ENCODE measurements at places on chromosomes 3 and 15.

DNA sequence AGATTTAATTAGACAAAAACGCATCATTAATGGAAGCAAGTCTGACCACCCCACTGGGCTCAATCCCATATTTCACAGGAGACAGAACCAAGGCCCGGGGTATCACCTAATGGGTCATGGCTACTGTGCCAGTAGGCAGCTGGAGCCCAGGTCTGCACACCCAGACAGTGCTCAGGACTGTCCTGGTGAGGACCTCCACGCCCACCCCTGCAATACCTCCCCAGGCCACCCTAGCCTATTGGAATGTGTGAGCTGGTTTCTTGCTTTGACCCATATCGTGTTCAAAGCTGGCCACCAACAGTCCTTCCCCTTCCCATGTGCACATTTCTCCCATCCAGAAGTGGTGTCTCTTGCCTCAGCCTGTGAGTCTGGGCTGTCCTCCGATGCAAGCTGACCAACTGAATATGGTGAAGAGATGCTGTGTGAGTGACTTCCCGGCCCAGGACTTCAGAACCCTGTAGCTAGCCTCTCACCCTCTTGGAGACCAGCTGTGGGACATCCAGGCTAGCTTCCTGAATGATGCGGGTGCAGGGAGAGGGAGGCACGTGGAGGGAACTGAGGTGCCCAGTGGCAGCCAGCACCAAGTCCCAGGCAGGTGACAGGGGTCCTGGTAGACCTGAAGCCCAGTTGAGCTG is 19.1 kb downstream of the SLC6A20 start:
- DNase-seq, result no peak

GRCh38 chr3:34077417-34078195 is 279.2 kb downstream of the PDCD6IP start:
- DNase-seq, result no peak

GRCh38 chr3:10855871-10856662 is 40.0 kb downstream of the SLC6A11 start:
- DNase-seq, result no peak

DNA sequence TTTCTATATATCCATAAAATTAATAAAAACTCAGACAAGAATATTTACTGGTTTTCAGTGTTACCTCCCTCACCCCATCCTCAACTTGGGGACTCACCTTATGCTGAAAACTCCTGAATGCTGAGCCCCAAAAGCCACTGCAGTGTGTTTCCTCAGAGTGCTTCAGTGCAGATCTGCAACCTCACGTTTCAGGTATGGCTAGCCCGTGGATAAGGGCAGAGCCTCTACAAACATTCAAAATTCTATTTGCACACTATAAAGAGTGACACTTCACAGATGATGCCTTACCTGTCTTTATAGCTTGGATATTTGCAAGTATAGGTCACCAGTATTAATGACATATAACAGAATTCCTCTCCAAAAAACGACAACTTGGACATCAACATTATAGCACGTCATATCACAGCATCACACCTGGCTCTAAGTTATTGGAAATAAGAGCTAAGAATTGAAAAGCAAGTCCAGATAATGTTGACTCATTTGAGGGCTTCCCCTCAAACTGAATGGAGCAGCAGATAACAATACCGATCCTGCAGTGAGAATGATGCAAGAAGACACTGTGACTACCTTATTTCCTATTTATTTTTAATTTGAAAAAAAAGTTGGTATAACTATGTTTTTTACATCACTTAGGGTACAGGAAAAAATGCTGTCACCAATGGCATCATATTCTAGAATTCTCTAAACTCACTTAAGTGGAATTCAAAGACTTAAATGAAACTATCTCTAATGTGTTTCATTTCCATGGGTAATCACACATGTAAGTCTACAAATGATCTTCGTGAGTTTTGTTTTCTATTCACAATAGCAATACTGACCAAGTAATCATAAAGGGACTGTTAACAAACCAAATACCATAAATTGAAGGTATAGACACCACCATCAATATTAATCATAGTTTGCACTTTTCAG is 40.7 kb upstream of the RSL24D1 start:
- no peak for DNase-seq

DNA sequence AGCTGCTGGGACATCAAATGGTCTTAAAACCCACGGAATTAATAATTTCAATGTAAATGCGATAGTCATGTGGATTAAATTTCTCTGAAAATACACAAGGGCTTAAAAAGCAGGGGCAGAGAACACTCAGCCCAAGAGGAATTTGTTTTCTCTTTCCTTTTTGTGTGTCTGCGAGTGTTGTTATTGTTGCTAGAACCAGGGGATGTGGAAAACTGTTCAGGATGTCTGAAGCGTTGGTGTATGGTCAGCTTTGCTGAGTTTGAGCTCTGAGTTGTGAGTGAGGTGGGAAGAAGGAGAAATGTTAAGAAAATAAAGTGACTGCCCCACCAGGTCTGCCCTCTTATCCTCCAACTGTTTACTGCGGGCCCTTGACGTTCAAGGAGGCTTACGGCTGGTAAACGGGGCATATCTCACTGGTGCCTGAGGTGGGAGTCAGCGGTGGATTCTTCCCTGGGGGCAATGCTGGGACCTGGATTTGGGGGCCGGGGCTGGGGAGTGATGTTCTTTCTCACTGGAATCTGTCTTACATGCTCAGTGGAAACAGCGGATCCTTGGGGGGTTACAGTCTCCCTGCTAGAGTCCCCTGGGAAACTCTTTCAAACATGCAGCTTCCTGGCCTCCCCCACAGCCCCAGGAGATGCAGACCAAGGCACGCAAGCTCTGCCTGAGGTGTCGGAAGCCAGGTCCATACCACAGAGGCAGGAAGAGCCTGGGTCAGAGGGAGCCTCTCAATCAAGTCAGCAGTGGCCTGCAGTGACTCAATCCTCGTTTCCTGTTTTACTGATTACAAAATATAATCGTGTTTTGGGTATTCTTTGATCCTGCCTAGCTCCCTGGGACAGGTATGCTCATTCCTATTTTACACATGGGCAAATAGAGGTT is 41.8 kb downstream of the ITGA11 start:
- no peak for DNase-seq

GRCh38 chr3:60955034-60955433 is 296.2 kb downstream of the FHIT start:
- DNase-seq, result no peak

DNA sequence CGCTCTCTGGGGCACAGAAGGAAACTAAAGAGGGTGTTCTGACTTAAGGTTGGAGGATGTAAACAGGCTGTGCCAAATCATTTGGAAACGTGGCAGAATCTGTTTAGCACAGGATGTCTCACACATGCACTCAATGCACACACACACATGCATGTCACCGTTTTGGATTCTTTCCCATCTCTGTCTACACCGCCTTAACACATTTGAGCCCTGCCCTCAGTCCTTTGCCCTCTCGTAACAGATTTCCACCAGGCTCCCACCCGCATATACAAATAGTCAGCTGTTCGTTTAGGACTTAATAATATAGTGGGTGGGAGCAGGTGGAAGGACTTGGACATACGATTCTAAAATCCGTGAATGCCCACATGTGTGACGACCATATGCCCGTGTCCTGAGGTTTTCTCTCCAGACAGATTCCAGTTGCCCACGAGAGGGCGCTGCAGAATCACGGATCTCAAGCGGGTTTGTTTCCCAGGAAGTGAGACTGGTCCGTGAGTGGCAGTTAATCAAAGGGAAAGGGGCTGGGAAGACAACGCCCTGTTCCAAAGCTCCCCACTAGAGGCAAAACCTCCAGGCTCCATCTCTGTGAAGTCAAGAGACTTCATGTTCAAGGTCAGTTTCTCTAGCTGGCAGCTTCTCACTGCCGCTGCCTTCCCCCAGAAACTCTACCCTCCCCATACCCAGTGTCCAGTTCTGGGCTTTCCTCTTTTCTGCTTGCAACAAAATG is 44.5 kb downstream of the NOX5 start:
- peak; percentile 80 for DNase-seq

DNA sequence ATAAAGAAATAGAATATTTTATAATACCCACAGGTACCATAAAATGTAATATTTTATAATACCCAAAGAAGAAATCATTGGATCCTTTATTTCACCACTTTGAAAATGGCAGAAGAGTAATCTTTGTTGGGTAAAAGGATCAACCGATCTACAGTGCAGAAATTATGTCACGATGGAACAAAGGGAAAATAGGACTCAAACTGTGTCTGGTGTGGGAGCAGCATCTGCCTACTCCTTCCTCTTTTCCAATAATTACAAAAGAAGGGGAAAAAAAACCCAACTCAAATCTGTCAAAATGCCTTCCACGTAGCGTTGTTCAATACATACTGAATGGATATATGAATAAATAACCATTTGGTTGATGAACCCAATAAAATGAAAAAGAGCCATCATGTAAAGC is 492.6 kb upstream of the TBL1XR1 start:
- no peak for DNase-seq

DNA sequence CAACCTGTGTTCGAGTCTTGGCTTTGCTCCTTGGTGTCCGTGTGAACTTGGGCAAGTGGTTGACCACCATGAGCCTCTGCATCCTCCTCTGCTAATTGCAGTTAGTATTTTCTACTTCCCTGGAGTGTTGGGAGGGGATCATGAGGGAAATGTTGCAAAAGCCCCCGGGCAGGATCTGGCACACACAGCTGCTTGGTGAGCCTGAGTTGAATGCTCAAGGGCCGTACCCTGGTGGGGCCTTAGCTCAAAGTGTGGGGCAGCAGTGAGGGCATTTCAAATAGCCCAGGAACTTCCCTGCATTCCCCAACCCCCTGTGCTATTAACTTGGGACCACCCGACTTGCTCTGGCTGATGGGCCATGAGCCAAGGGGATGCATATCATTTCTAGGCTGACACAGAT is 94.9 kb upstream of the SLC6A11 start:
- DNase-seq, result no peak

- DNase-seq, result no peak
Observed at GRCh38 chr3:161694682-161695564, 198.3 kb downstream of the OTOL1 start.

- DNase-seq, result peak; percentile 39
Observed at GRCh38 chr15:50353251-50353974, 1.6 kb downstream of the GABPB1 start.

GRCh38 chr3:124904835-124905492 is 17.8 kb upstream of the ITGB5 start:
- no peak for DNase-seq

- no peak for DNase-seq
Observed at GRCh38 chr3:189869165-189869564, 238.0 kb downstream of the TP63 start.

GRCh38 chr3:156424758-156425157 is 130.2 kb downstream of the SSR3 start:
- no peak for DNase-seq

DNA sequence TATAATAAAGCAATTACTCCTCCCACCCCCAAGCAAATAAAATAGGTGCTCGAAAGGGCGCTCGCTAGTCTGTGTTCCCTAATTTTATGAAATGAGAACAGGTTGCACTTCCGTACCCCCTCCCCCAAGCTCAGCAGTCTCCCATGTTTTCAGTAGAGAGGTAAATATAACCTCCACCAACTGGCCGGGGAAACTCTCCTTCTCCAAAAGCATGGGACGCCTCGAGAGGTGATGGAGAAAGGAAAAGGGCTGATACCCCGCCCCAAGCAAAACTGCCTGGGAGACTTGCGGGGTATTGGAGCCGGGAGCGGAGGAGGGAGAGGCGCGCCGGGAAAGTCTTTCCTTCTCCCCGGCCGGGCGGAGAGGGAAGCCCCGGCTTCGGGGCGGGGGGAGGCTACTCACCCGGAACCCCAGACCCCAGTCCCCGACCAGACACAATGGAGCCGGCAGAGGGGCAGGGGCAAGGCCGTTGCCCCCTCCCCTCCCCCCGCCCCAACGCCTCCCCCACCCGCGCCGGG is 605 bp downstream of the DCUN1D1 start:
- DNase-seq, result no peak

DNA sequence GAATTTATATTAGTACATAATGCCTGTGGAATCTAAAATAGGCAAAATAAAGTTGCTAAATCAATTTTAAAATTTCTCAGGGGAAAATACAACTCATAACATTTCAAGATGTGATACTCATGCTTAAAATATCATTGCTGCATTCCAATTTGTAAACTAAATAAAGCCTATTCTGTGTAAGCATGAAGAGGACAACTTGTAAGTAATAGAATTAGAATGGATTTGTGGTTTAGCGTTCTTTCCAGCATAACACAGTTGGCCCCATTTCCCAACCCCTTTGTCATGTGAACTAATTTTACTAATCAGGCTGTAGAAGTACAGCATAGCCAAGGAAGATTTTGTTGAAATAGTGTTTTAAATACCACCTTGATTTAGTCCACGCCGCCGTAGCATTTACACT is 437.2 kb downstream of the SI start:
- DNase-seq, result peak; percentile 21

- DNase-seq, result no peak
Observed at GRCh38 chr15:100696452-100696851, 94.1 kb downstream of the ASB7 start.

DNA sequence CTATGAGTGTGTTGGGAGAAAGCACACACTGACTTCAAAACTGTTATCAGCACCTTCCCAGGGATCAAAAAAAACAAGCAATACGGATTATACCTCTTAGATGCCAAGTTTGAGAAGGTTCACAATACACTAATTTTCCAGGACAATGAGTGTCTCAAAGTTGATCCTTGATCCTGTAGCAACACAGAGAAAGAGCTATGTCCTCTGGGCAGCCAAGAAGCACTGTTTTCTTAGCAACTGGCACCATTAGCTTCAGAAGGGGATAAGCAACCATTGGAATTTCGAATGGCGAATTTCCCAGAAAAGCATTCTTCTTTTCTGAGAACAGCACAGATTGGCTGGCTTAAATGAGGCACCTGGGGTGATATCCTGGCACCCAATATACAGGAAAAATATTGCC is 270.3 kb upstream of the RORA start:
- DNase-seq, result no peak

All from amniotic stem cell (primary cell).